ENCODE measurements at places on chromosomes 13 and 19.
A peak's percentile ranks its signal among the peaks of the same experiment; 100 is the strongest.

DNA sequence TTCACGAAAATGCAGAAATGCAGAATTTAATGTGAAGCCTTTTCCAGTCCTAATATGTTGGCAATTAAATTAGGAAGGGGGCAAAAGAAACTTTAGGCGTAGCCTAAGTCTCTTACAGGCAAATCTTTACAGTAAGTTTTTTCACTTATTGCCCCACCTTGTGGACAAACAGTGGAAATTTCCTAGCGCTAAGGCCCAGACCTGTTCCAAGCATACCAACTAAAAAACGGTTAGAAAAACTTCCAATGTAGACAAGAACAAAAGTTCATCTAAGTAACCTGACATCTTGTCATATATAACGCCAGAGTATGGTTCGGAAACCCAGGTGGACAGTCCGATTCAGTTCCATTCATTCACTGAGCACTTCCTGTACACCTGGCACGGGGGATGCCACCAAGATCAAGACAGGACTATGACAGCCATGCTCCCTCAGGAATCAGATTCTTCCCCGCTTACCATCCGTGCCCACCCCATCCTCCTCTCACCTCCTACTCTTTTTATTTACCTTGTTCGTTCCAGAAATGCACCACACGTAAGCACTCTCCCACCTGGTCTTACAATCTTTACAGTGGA lies 4.9 kb downstream of the ZAR1L start:
- no peak for DNase-seq

DNA sequence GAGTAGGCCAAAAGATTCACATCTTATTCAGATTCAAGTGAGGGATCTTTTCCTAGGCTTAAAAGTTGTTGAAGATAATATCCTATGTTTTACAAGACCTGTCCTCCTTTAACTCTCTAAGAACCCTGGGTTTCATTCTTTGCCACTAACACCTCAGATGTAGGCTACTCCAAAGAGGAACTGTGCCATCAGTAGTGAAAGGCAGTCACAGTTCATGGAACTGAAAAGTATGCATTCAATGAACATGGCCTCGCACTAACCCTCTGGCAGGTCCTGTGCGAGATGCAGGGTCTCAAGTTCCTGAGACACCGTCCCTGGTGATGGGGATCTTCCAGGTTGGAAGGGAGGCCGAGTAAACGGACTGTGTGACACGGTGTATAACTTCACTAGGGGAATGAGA lies 4.3 kb downstream of the LGALS14 start:
- no peak for DNase-seq

GRCh38 chr19:22517496-22518411 lies 95.6 kb upstream of the ZNF98 start:
- no peak for DNase-seq

DNA sequence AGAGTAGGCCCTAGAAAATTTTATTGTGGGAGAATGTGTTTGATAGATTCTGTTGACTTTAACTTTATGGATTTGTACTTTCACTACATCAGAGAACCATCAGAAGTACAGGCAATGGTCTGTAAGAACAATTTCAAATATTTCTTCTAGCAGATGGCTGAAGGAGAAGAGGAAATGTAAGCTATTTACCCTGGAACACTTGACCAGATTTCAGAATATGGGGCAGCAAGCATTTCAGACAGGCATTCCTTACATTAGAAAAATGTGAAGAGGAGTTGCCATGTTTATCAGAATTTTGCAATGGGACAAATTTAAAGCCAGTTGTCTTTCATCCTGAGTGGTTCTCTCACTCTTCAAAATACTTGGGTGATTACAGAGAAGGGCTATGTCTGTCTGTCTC lies 7.5 kb downstream of the FRY start:
- no peak for DNase-seq

GRCh38 chr13:101945435-101945834 lies 456.4 kb downstream of the FGF14 start:
- DNase-seq = no peak

GRCh38 chr19:5023128-5023571 lies 54.2 kb downstream of the KDM4B start:
- peak; percentile 50 for DNase-seq

- DNase-seq = no peak
Observed at GRCh38 chr13:49443357-49443703, 534 bp downstream of the CAB39L start.
